ENCODE measurements at places on chromosomes 3 and 15.

DNA sequence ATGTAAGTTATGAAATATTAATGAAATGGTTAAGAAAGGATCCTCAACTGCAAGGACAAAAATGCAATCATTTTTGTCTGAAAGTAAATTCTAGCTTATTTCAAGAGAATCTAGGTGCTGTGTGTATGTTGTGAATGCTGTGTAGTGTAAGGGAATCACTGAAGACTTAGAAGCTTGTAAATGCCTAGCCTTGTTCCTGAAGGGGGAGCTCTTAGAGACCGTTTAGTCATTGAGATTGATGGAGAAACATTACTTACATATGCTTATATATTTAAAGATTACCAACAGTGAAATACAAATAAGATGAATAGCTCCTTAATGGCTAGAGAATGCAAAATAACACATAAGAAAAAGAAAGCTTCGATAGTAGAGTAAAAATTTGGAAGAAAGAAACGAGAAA, 67.9 kb downstream of the CNTN4 start:
- DNase-seq = no peak

DNA sequence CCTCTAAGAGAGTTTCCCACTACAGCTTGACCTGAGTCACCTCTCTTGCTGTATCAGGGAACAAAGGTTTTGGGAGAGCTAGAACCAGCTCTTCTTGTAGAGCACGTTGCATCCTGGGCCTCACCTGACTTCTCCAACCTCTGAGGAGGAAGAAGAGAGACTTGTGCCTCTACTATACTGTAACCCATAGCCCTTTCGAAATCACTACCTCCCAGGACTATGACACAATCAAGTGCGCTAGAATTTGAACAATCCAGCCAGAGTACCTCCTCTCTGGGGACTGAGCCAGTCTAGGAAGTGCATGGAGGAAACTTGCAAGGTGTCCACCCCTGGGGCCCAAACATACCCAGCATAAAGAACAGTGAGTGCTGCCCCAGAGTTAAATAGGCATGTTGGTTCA, 192.8 kb upstream of the BHLHE40 start:
- no peak for DNase-seq

DNA sequence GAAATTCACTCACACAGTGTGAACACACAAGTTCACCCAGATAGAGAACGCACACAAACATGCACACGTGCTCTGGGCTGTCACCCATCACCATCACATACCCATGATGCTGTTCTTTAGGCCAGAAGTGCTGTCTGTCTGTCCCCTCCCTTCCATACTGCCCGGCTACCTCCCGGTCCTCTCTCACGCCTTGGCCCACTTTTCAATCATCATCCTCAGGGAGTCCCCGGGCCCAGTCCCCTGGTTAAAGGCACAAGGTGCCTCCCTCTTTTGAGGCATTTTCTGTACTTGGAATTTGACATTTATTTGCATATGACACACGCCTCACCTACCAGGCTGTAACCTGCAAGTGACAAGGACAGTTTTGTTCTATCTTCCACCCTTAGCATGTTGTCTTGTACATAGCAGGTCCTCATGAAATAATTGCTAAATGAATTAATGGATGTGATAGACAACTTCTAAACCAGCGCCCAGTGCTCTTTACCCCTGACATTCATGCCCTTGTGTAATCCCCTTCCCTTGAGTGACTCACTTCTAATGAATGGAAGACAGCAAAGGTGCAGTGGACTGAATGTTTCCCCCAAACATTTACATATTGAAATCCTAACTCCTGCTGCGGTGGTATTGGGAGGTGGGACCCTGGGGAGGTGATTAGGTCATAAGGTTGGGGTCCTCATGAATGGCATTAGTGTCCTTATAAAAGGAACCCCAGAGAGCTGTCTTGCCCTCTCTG, 73.9 kb upstream of the ADPGK start:
- DNase-seq = no peak

GRCh38 chr3:167733961-167734497, 663 bp downstream of the PDCD10 start:
- no peak for DNase-seq

- no peak for DNase-seq
These were observed 28.4 kb upstream of the SMAD6 start for GRCh38 chr15:66673410-66674322.

DNA sequence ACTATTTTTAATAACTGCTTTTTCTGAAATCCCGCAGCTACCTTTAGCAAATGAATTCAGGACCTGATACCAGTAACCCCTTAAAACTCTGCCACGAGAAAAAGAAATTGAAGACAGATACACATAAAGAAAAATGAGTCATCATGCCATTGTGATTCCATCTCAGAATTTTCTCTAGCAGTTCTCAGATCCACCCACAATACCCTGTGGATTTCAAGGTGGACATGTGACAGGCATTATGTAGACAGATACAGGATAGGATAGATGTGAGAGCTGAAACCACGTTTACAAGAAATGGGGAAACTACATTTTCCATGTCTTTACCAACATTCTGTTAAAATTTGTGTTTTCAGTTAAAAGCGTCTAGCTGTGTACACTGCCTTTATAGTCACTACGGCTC, 291.9 kb upstream of the NR2F2 start:
- DNase-seq = no peak

DNA sequence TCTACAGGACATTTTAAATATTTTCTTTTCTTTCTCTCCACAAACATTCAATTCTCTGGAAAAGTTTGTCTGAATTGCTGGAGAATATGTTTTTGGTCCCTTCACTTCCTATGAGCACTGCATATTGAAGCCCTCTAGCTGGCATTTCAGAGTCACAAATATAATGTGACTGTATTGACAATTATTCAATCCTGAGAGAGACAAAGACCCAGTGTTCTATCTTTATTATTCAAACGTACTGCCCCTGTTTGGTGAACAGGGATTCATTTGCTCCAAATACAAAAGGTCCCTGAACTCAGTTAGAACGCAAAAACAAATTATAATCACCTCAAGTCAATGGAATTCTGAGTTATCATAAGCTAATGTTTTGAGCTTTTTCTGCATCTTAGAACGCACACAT, 173.1 kb upstream of the CDIN1 start:
- no peak for DNase-seq

- no peak for DNase-seq
These were observed 817 bp upstream of the PLXNA1 start for GRCh38 chr3:126982126-126982470.

DNA sequence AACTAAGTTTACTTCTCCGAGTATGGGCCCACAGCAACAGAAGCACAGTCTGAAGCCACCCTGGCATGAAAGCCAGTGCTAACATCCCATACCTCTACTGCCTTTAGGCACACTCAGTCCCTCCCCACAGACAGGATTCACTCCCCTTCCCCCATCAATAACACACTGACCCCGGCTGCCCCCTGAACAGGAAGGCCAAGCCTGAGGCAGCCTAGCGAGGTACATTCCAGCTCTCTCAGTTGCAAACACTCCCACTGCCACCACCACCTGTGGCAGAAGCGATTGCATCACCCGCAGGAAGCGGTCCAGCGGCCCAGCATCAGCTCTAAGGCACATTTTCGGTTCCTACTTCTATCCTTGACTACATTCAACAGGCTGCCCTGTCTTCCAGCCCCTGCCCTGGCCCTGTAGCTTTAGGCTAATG, 7.0 kb upstream of the BMF start:
- no peak for DNase-seq

GRCh38 chr3:40660554-40660953, 135.8 kb downstream of the ZNF621 start:
- DNase-seq = no peak

DNA sequence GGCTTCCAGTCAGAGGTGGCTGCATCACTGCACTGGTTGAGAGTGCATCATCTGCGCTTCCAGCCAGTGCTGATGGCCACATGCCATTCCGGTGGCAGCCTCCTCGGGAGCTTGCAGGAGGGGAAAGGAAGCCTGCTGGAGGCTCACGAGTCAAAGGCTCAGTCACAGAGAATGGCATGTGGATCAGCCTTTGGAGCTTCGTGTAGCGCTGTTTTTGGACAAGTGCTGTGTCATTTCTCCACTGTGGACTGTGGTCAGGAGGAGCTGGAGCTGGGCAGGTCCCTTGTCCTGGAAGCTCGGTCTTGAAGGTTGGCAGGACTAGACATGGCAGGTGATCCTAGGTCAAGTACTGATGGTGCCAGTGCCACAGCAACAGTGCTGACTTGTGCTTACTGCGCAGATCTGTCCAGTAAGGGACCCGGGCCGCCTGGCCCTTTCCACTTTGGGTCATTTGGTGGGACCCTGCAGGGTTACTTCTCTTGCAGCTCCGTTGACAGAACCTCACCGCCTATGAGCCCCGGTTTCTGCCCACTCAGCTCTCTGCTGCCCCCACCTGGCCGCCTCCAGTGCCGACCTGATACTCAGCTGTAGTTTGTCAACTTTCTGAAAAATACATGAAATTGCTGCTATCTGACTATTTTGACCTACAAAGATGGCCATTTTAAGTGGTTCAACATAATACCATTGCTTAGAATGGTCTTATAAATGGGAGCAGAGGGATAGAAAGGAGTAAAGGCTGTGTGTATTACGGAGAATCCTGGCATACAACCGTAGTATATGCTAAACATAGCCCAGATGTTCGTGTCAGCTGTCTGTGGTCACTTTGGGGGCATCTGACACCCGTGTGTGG, 27.6 kb upstream of the TRPM1 start:
- peak; percentile 75 for DNase-seq

- no peak for DNase-seq
These were observed 149.3 kb upstream of the NR2F2 start for GRCh38 chr15:96181217-96181616.

GRCh38 chr15:39538936-39539335, 41.9 kb upstream of the THBS1 start:
- no peak for DNase-seq

DNA sequence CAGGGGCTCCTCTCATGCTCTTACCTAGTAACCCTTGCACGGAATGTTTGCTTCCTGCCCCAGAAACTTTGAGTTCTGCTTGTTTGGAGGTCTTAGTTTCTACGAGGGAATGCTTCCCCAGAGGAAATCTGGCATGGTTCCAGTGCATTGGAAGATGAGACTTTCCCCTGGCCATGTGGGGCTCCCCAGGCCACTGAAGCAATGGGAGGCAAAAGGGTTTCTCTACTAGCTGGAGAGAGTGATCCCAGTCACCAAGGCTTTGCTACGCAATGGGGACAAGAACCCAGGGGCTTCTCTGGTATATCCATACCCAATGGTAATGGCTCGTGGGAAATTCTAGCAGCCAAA, 44.2 kb upstream of the RPL32 start:
- DNase-seq = no peak

DNA sequence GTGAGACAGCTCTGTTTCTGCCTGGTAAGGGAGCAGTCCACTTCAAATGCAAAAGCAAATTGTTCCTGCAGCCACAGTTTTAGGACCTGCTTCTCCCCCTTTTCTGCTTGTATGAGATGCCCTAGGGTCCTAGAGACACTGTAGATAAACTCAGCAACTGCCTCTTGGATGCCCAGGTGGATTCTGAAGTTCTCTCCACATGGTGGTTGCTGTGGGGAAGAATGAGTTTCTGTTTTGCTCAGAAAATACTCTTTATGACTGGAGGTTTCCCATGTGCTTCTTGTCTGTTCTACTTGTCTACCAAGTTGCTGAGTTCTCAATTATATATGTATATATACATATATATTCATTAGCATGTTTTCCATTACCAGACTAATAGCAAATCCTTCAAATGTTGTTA, 5.6 kb upstream of the ZNF80 start:
- no peak for DNase-seq

DNA sequence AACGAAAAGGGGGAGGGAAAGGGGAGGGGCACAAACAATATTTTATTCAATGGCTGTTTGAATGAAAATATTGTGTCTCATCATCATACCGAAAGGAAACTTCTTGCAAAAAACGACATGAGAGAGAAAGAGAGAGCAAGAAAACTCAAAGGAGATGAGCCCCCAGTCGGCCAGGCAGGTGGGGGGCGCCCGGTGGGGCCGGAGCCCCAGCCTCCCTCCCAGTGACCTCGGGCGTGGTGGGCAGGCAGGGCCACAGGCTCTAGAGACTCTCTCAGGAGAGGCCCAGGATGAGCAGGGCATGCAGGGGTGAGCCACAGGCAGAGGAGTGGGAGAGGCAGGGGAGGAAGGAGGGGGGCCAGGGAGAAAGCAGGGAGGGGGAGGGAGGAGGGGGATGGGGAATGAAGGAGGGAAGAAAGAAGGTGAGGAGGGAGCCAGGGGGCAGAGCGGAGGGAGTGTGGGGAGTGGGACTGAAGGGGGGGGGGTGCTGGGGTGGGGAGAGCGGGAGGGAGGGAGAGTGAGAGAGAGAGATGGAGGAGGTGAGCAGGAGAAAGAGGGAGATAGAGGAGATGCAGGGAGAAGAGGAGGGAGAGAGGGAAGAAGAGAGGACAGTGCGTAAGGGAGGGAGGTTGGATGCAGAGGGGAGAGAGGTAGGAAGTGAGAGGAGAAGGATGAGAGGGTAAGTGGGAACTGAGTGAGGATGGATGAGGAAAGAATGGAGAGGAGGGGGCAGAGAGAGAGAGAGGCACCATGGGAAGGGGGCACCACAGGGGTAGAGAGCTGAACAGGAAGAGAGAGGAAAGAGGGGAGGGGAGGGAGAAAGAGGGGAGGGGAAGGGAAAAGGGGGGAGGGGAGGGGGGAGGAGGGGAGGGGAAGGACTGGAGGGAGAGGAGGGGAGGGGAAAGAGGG, 14.1 kb upstream of the TMEM115 start:
- no peak for DNase-seq

GRCh38 chr15:101175401-101175800, 76.4 kb downstream of the CHSY1 start:
- no peak for DNase-seq

GRCh38 chr3:47035645-47036044, 56.2 kb downstream of the NBEAL2 start:
- DNase-seq = no peak

- DNase-seq = no peak
These were observed 28.1 kb downstream of the BCL2A1 start for GRCh38 chr15:79942741-79943481.

GRCh38 chr15:42034628-42035434, 14.0 kb upstream of the PLA2G4E start:
- no peak for DNase-seq

DNA sequence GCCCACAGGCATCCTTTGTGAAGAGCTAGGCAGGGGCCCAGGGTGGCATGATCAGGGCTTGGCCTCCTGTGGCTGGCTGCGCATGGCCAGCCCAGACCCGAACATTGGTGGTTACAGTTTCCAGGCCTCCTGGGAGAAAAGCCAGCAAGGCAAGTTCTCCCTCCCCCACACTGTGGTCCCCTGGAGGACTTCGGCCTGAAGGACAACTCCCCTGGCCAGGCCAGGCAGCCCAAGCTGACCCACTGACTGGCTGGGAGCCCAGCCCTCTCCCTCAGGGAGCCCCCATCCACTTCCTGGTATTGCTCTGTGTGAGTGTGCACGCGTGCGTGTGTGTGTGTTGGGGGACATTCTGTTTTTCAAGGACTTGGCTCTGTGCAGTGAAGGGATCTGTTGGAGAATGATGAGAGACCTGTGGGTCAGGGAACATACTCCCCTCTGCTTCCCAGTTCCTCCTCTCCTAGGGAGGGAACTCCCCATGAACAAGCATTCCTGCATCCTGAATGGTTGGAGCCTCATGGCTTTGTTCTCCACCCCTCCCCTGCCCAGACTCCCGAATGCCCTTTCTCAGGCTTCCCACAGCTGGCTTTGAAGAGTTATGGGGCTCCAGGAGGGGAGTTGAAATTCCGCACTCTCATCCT, 29.5 kb downstream of the CORO2B start:
- DNase-seq = peak; percentile 47
